Naive thymus-derived CD8-positive, alpha-beta T cell (primary cell): ENCODE measurements at places on chromosomes 4 and X.

- DNase-seq = no peak
Observed at GRCh38 chr4:90857081-90857820, 730.1 kb downstream of the CCSER1 start.

DNA sequence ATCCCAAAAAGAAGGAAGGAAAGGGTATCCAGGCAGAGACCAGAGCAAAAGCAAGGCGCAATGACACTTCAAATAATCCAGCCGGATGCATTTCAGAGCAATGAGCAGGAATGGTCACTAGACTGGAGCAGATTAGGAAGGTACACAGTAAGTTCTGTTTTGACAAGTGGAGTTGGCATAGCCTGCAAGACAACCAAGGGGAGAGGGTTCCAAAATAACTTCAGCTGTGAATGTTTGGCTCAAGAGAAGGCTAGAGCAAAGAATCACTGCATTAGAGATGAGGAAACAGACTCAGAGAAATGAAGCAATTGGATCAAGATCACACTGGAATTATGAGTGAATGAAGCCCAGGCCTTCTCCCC, 90.0 kb upstream of the EGFL6 start:
- no peak for DNase-seq

- no peak for DNase-seq
Observed at GRCh38 chrX:66004928-66005829, 34.7 kb downstream of the VSIG4 start.

GRCh38 chr4:95181243-95181995, 367.4 kb downstream of the UNC5C start:
- DNase-seq = no peak

GRCh38 chrX:139211568-139212182, 318.9 kb upstream of the F9 start:
- DNase-seq = no peak

- no peak for DNase-seq
Observed at GRCh38 chrX:38304010-38304409, 23.3 kb downstream of the RPGR start.

- no peak for DNase-seq
Observed at GRCh38 chr4:14111730-14112181, 484.2 kb upstream of the BOD1L1 start.

GRCh38 chr4:104262678-104263077, 232.0 kb downstream of the CXXC4 start:
- DNase-seq = no peak

DNA sequence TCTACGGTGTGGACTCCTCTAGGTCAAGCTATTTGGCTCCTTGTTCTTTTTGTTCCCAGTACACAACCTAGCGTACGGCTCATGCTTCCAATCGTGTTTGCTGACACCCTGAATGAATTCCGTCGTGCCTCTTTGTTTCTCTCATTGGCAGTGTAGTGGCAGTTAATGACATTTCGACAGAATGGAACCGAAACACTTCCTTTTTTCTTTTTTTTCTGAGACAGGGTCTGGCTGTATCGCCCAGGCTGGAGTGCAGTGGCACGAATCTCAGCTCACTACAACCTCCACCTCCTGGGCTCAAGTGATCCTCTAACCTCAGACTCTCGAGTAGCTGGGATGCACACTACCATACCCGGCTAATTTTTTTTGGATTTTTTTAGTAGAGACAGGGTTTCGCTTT, 113.3 kb upstream of the ATP6AP2 start:
- DNase-seq = no peak

DNA sequence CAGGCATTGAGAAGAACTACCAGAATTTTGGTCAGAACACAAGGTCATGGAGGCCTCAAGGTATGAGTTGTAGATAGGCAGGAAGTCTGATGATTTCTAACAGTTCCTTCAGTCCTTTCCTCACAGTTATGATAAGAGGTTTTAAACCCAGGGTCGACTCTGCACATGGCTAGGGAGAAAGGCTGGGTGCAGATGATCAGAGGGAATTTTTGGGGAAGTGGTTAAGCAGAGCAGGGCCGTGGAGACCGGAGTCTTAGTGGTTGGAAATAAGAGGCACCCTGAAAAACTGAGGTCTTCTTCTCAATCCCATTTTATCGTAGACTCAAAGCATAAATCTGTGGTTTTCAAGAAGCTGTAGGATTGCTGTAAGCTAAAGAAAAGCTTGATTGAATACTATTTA, 118.5 kb upstream of the ANK2 start:
- DNase-seq = no peak

DNA sequence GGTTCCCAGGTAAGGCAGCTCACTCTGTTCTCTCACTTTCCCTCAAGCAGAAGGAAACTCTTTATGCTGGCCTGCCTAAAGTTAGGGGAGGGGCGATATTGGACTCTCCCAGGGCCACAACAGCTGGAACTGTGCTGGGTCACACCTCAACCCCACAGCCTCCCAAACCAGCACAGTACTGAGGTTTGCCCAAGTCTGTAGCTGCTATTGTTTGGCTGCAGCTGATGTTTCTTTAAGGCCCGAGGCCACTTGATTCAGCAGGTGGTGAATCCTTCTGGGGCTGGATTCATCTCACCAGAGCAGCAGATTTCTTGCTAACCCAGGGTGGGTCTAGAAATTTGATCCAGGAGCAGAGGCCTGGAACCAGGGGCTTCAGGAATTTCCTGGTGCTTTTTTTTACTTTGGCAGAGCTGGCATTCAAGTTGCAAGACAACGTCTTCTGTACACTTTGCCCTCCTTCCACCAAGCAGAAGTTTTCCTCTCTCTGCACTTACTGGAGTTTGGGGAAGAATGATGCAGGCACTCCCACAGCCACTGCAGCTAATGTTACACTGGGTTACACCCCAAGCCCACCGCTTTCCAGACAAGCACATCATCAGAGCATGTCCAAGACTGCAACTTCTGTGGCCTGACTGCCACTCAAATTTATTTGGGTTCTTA, 544.7 kb upstream of the NDST4 start:
- DNase-seq = no peak

GRCh38 chrX:142977128-142977914, 48.4 kb upstream of the SPANXN4 start:
- no peak for DNase-seq

DNA sequence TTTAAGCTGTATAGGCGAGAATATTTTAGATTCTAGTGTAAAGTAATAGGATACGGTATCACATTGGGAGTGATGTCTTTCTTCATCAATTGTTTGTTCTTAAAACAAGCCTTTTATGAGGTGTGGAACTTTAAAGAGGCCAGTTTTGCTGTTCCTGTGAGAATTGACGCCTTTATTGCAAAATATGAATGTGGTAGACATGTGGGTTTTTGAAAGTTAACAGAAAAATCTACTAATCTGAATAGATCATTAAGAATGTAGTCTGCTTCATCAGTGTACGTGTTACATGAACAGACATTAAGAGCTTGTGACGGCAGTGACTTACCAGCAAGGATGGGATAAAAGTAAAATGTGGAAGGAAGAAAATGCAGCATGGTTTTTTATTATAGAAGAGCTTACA, 63.8 kb downstream of the STOX2 start:
- DNase-seq = no peak

DNA sequence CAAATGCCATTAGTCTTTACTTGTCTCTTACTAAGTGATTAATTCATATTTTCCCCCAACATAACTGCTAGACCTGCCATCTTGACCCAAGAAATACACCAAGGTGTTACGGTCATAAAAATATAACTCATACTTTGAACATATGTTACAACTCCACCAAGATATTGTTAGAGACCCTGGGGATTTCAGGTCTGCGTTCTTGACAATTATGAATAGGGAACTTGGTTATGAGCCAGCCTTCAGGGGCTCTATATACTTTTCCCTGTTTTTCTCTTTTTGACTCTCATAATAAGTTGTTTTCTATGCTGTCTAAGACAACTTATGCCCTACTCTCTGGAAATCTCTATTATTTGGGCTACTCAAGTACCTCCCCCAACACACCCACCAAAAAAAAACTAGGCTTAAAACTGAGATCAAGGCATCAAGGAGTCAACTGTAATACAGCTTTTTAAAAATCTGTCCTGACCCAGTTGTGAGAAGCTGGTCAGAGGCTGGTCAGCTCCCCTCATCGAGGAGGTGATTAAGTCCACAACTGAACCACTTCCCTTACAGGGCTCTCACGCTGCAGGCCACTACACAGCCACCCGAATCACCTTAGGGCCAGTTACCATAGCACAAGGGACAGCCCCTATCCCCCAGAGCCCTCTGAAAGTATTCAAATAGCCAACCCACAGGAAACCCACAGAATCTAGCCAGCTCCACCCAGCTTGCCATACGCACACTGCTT, 10.5 kb upstream of the TLR3 start:
- no peak for DNase-seq

DNA sequence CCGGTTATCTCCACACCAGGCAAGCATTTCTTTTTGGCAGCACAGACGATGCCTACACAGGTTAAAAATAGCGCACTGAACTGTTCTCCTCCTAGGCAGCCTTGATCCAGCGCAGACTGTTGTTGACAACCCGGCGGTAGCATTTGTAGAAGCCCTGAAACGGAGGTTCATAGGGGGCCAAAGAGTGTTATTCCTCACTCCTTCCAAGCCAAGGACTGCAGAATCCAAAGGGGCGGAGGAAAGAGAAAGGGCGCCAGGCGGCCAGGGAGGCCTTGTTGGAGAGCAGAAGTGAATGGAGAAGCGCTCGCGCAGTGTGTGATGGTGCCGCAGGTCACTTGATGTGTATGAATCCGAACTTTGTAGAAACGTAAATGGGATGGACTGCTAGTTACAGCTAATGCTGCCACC, 82.7 kb downstream of the TENM3 start:
- DNase-seq = no peak

- no peak for DNase-seq
Observed at GRCh38 chr4:105548483-105548882, 3.9 kb upstream of the ARHGEF38 start.

DNA sequence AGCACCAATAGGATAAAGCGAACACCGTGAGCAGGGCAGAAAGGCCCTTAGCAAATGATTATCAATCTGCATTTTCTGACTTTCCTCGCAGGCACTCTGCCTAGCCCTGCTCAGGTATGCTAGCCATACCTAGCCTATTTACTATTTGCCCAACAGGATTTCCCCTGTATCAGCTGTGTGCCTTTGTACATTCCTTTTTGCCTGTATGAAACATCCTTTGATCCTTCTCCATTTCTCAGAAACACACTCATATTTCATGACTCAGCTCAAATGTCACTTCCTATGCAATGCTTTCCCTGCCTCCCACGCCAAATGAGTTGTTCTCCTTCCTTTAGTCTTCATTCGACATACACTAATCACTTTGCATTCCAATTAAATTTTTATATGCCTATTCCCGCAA, 37.2 kb downstream of the PCDH7 start:
- DNase-seq = no peak

- DNase-seq = no peak
Observed at GRCh38 chrX:13077168-13077567, 32.7 kb upstream of the FAM9C start.

GRCh38 chr4:23476515-23477090, 413.2 kb downstream of the PPARGC1A start:
- no peak for DNase-seq

DNA sequence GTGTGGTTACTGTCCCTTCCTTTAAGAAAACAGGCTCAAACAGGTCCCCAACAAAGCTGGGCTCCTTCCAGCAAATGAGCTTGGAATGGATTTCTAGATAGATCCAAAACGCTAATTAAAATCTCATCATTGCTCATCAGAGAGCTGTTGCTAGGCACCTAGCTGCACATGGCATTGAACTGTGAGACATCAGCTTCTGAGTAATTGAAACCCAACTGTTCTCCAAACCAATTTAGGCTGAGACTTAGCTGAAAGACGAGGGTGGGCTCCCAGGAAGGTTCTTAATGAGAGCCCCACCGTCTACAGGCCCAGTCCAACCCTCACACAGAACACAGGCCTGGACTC, 59.1 kb downstream of the FAM184B start:
- DNase-seq = no peak

GRCh38 chrX:118675326-118675965, 52.0 kb upstream of the IL13RA1 start:
- DNase-seq = no peak

DNA sequence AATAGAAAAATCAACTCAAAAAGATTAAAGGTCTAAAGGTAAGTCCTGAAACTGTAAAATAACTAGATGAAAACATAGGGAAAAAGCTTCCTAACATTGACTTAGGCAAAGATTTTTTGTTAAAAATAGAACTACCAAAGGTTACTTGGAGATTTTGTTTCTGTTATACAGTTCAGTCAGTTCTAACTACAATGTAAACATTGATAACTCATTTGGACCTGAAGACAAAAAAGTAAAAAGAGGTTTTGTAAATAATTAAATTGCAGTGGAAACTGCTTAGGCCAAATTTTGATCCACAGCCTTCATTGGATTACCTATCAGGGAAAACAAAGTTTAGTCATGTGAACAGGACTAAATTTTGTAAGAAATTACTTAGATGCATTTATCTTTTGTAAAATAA, 101.8 kb downstream of the SLITRK2 start:
- no peak for DNase-seq

- DNase-seq = no peak
Observed at GRCh38 chrX:122835886-122836285, 348.2 kb upstream of the GRIA3 start.

- DNase-seq = no peak
Observed at GRCh38 chr4:25811841-25812240, 50.9 kb downstream of the SEL1L3 start.

DNA sequence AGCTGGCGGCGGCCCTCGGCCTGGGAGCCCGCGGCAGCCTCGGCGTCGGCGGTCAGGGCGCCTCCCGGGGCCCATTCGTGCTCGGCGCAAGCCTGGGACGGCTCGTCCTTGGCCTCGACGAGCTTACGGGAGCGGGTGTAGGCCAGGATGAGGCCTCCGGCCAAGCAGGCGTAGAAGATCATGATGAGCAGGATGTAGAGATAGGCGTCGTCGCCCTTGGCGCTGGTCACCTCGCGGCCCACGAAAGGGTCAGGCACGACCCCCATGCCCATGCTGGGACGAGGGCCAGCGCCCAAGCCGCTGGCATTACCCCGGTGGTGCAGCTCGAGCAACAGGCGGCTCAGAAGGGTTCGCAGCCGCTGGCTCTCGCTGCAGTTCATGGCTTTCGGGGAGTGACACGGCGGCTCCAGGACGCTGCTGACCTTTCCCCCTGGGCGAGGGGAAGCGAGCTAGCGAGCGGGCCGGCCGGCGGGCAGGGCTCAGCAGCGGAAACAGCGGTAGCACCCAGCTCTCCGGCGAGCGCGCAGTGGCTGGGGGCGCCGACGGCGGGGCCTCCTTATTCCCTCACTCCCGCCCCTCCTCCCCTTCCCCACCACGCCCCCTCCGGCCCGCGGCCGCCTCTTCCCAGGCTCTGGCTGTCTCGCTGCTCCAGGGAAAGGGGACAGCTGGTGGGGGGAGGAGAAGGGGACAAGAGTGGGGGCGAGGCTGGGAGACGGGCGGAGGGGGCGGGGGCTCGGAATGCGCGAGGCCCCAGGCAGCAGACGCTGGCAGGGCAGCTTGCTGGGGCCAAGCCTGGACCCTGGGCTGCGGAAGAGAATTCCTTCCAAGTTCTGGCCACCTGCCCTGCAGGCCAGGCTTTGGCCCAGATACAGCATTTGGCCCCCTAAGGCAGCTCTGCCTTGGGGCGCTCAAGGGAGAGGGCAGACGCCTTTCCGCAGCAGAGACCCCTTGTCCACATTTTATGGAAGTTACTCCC, at the start of gene KCNE5:
Gene KCNE5 (minus strand): TSS at position 532 of the 976 bp plus-strand sequence. CDS start 152 bp downstream, at position 380.
- no peak for DNase-seq
